Hippocampal formation (tissue), 2 donors: ENCODE measurements at places on chromosomes 3 and 15.
A peak's percentile ranks its signal among the peaks of the same experiment; 100 is the strongest.

- DNase-seq = no peak
Observed at GRCh38 chr3:102715030-102715697, 280.3 kb downstream of the ZPLD1 start.

DNA sequence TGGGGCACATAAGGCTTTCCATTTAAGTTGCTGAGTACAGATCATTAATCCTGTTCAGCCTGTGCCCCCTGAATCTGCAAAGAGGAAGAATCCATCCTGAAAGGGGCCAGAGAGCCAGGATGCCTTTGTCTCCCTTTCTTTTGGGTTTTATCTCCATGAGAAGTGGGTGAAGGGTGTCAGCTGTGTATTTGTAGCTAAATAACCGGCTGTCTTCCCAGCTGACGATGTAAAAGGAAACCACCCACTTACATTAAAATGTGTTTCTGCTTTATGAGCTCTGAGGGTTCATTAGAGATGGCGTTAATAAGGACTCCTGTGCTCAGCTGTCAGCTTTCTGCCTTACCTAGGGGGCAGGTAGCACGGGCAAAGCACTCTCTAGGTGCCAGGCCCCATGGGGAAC is 83.4 kb downstream of the SLCO3A1 start:
- DNase-seq = no peak

- no peak for DNase-seq
Observed at GRCh38 chr3:177830411-177830849, 633.1 kb upstream of the TBL1XR1 start.

- DNase-seq = no peak
Observed at GRCh38 chr3:124089214-124089613, 97.3 kb upstream of the ROPN1 start.

DNA sequence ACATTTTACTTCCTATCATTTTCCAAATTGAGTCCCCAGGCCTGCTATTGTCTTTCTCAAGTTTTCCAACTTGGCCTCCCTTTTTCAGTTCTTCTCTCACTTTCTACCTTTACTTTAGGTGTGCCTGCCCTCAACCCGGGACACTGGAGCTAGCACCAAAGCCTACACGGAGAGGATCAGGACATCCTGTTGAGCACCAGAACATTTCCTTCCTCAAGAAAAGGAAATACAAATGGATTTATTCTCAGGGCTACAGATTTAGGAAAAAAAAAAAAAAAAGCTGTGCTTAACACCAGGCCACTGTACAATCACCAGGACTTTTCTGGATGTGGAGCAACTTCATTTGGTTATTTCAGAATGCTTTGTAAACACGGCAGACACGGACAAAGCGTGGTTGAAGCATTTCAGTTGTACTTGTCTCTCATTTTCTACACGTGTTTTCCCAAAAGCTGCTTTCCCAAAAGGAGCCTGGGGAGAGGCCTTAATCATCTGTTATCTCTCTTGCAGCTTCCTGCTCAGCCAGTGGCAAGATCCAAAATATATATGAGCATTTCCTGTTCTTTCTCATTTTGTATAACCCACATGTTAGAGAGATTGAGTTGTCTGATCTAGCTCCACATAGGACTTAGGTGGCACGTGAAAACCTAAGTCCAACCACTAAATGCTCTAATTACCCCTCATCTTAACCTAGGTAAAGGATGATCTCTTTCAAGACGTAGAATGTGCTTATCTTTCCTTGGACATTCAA is 15.5 kb upstream of the ATP1B3 start:
- no peak for DNase-seq

GRCh38 chr3:458653-459310 is 262.2 kb downstream of the CHL1 start:
- DNase-seq = peak; percentile 6

- no peak for DNase-seq
Observed at GRCh38 chr15:80915472-80915871, 74.1 kb downstream of the MESD start.

DNA sequence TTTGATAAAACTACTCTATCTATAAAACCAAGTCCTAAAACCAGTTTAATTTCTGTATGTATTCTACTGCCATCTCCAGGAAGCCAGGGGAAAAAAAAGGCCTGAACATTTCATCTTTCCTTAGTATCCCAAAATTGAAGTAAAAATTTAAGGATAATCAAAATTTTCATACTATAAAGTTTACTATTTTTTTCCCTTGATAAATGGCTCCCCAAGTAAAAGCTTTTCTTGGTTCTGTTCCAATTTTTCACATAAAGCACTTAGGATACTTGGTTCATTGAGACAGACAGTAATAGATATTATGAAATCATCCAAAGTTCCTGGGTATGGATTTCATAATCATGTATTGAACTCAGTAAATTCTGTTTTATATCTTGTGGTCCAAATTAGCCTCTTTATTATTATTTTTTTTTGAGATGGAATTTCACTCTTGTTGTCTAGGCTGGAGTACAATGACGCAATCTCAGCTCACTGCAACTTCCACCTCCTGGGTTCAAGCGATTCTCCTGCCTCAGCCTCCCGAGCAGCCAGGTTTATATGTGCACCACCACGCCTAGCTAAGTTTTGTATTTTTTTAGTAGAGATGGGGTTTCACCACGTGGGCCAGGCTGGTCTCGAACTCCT is 34.5 kb downstream of the ICE2 start:
- peak; percentile 12 for DNase-seq

DNA sequence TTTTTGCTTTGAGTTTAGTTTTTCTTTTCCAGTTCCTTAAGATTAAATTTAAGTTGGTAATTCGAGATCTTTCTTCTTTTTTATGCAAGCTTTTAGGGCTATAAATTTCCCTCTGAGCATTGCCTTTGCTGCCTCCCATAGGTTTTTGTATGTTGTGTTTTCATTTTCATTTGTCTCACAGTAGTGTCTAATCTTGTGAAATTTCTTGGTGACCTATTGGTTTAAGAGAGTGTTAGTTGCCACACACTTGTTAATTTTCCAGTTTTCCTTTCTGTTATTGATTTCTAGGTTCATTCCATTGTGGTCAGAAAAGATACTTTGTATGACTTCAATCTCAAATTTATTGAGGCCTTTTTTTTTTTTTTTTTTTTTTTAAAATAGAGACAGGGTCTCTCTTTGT is 18.3 kb upstream of the IL20RB start:
- no peak for DNase-seq

- no peak for DNase-seq
Observed at GRCh38 chr15:71294251-71294910, 179.1 kb downstream of the THSD4 start.

- no peak for DNase-seq
Observed at GRCh38 chr3:58998476-58999117, 51.2 kb downstream of the CFAP20DC start.

DNA sequence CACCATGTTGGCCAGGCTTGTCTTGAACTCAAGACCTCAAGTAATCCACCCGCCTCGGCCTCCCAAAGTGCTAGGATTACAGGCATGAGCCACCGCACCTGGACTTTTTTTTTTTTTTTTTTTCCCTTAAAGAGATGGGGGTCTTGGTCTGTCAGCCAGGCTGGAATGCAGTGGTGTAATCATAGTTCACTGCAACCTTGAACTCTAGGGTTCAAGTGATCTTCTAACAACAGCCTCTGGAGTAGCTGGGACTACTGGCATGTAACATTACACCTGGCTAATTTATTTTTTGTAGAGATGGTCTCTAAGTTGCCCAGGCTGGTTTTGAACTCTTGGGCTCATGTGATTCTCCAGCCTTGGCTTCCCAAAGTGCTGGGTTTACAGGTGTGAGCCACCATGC is 81.6 kb downstream of the ANKRD28 start:
- no peak for DNase-seq

DNA sequence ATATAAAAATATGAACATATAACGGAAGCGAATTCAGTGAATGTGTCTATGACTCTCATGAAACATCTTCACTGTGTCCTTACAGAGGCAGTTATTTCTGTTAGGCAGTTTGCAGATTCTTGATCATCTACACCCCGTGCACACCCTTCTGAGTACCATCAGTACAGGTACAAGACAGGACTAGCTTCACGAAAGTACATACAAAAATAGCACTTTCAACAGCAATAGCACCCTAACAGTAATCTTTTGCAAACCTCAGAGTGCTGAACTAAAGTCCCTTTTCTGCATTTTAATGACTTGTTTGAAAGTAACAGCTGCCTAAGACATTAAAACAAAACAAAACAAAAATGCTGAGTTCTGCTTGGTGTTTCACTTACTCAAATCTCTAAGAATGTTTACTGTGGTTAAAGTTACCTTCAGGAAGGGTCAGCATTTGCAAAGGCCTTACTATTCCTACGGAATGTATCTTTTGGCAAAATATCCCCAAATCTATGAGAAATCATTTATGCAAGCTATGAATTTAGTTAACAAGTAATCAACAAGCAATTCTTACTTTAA is 104.1 kb downstream of the CNTN3 start:
- DNase-seq = no peak

GRCh38 chr3:42729404-42730145 is 27.0 kb upstream of the HHATL start:
- DNase-seq = no peak

DNA sequence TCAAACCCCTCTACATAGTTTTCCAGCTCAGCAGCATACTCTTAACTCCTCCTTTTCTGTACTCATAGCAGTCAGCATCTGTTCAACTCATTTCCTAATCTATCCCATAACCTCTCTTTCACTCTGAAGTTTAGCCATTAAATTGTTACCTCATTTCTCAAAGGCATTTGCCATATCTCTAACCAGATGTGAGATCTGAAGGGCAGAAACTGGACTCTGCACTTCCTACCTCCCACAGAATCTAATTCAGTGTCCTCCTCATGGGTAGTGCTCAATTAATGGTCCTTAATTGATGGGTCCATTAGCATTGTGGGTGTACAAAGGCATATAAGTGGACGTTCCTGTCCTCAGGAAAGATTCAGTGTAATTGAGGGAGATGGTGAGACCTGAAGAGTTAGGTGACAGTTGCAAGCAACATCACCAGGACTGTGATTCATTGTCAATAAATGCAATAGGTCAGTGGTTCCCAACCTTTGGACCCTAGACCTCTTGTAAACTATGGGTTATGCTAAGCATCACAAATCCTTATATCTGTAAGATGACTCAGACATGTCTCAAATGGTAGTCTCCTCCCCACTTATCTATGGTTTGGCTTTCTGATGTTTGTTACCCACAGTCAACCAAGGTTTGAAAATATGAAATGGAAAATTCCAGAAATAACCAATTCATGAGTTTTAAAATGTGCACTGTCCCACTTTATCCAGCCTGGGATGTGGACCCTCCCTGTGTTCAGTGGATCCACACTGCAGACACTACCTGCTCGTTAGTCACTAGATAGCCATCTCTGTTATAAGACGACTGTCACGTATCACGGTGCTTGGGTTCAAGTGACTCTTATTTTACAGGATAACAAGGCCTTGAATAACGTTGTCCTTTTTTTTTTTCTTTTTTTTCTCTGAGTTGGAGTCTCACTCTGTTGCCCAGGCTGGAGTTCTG is 25.0 kb upstream of the UACA start:
- DNase-seq = no peak

GRCh38 chr3:109257269-109257668 is 59.0 kb downstream of the DPPA2 start:
- no peak for DNase-seq

DNA sequence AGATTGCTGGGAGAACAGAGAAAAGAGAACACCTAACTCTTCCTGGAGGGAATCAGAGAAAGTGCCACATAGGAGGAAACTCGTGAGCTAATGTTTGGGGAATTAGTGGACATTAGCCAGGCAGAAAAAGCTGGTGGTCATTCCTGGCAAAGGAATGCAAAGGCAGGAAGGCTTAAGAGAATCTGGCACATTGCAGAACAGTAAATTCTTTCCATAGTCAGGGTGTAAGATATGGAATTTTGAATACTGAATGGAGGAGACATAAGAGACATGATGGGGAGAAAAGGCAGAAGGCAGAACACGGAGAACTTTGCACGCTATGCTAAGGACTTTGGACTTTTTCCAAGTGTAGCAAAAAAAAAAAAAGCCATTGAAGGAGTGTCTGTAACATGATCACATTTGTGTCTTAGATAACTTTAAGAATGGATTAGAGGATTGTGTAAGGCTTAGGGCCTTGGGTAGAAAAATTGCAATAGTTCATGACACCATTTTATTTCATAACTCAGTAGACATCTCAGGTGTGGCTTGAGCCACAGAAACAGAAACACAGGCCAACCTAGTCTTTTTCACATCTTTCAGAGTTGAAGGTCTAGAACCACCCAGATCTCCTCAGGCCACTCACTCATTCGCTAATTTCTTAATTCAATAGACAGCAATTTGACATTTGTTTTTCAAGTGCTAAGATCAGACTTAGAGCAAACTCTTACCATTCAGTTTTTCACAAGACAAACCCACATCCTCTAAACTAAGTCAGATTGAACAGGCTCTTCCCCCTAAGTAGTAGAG is 31.2 kb upstream of the CCDC80 start:
- DNase-seq = no peak

DNA sequence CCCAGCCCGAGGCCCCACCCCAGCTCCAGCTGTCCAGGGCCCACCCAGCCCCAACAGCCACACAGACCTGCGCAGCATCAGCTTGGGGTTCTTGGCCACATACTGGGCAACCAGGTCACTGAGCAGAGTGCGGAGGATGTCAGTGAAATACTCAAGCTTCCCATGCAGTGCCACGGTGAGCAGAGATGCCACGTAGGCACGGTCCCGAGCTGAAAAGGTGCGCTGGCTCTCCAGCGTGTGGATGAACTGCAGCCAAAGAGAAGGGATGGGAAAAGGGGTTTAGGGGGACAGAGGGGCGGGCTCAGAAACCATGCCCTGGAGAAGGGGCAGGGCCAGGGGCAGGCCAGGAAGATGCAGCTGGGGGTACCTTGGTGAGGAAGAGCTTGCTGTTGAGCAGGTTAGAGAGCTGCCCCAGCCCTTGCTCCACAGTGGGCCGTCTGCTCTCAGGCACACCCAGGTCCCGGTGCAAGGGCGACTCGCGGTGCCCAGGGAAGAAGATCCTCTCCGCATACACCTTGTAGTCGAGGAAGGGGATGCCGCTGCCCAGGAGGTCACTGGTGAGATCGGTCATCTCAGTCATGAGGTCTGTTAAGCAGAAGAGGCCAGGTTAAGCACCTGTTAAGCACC is 17.4 kb downstream of the PLXNB1 start:
- no peak for DNase-seq

DNA sequence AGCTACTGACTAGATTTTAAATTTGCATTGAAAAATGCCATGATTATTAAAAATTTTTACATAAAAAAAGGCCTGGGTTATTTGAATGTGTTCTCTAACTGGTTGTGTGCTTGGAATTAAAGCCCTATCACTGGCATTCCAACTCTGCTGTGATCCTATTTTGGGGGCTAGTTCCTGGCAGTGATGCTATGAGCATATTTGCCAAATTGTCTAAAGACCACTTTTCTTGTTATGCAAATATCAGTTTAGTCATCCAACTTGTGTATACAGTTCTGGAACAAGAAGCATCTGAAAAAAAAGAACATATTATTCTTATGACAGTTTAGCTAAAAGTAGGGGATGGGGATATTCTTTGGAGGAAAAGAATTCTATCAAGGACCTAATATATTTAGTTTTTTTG is 243.4 kb upstream of the ZNF717 start:
- no peak for DNase-seq

DNA sequence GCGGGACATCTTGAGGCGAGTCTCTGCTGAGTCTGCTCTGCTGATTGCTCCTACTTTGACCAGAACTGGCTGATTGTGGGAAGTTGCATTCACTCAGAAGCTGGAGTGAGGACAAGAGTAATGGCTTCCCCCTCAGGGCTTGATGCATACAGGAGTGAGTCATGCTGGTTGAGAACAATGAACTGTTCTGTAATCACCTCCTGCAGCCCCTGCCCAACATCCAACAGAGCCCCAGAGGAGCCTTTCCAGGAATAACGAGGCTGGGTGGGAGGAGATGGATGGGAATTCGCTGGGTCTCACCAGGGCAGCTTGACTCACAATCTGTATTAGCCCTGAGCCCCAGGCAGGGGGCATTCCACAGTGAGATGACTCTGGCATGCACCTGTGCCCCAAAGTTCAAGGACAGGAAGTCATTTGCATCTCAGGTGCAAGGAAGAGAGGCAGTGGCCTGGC is 85.0 kb downstream of the RAB11A start:
- DNase-seq = no peak
